ENCODE measurements at places on chromosomes 7 and 10.

GRCh38 chr10:13724484-13724883, 137.7 kb downstream of the PRPF18 start:
- no peak for DNase-seq

GRCh38 chr7:130485734-130486113, 6.2 kb upstream of the MEST start:
- no peak for DNase-seq

DNA sequence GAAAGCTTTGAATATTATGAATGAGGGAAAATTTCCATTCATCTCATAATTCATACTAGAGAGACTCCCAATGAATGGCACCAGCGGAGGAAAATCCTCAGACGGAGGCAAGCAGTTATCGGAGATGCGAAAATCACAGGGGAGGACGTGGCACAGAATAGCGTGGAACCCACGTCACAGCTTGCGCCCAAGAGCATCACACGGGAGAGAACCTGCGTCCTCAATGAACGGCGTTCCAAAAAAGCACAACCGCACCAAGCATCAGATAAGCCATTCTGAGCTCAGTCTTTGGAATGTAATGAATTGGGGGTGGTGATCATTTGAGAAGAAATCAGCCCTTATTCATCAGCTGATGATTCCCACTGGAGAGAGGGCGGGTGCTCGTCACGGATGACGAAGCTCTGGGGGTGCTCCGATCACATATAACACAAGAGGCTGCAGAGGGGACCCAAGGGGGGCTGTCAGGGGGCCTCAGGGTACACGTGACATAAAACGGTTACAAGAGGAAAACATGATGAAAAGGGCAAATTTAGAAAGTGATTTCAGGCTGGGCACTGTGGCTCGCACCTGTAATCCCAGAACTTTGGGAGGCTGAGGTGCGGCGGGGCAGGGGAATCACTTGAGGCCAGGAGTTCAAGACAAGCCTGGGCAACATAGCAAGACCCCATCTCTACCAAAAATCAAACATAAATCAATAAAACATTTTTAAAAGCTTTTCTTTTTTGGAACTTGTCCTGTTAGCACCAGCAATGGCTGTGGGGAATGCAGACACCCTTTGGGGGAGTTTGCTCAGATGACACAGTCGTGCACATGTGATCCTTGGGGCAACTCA, 33.8 kb upstream of the FIS1 start:
- DNase-seq = no peak

- DNase-seq = no peak
Measured at GRCh38 chr7:90988996-90989765, 275.1 kb upstream of the FZD1 start.

- DNase-seq = no peak
Measured at GRCh38 chr7:131027287-131027773, 293.3 kb upstream of the KLF14 start.

- no peak for DNase-seq
Measured at GRCh38 chr10:13844651-13845050, 257.9 kb downstream of the PRPF18 start.

GRCh38 chr10:19840776-19841175, 24.5 kb downstream of the PLXDC2 start:
- no peak for DNase-seq

DNA sequence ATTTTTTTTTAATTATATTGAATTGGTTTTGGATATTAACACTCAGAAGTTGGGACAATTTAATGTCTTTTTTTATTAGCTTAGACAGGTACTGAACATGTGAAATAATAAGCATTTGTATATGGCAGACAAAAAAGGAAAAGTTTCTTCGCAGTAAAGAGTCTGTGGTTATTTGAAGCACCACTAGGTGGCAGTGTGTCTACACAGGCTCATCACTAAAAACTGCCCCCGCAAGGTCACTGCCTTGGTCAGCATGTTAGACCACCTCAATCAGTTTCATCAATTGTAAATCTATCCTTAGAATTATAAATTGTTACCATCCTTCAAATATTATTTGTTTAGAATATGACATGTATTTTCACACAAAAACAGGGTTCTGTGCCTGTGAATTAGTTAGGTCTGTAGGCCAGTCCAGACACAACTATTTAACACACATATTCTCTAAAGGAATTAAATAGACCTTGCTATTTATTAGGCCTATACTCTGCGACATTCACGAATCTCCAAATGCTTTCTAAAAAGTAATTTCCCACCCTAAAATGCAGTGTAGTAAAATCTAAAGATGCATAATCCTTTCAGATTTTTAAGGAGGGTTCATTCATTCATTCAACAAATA, 17.0 kb downstream of the PNLIPRP3 start:
- DNase-seq = no peak

DNA sequence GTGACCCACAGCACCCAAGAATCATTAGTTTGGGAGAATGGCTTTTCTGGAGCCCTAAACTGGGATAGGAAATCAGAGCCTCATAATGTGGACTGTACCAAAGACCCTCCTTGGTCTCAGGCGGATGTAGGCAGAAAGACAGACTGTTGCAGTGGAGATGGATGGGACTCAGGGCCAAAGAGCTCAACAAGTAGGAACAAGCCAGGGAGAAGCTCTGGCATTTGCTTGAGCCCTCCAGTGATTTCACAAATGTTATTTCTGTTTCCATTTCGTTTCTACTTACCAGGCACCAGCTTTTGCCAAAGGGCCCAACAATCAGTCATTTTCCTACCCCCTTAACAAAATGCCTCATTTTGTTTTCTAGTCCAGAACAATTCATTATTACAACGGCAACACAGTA, 762.7 kb downstream of the KCNMA1 start:
- no peak for DNase-seq

DNA sequence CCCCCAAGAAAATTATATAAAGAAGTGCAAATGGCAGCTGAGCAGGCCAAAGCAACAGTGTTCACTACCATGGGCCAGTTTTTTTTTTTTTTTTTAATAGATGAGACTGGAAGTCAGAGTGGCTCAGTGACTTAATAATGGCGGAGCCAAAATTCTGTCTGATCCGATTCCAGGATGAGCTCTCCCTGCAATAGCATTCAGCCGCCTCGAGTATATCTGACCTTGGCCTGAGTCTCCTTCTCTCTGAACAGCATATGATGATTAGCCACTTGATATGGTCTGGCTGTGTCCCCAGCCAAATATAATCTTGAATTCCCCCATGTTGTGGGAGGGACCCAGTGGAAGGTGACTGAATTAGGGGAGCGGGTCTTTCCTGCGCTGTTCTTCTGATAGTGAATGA, 76.7 kb upstream of the PRLHR start:
- no peak for DNase-seq

GRCh38 chr10:21552638-21553037, 18.6 kb downstream of the MLLT10 start:
- DNase-seq = no peak

DNA sequence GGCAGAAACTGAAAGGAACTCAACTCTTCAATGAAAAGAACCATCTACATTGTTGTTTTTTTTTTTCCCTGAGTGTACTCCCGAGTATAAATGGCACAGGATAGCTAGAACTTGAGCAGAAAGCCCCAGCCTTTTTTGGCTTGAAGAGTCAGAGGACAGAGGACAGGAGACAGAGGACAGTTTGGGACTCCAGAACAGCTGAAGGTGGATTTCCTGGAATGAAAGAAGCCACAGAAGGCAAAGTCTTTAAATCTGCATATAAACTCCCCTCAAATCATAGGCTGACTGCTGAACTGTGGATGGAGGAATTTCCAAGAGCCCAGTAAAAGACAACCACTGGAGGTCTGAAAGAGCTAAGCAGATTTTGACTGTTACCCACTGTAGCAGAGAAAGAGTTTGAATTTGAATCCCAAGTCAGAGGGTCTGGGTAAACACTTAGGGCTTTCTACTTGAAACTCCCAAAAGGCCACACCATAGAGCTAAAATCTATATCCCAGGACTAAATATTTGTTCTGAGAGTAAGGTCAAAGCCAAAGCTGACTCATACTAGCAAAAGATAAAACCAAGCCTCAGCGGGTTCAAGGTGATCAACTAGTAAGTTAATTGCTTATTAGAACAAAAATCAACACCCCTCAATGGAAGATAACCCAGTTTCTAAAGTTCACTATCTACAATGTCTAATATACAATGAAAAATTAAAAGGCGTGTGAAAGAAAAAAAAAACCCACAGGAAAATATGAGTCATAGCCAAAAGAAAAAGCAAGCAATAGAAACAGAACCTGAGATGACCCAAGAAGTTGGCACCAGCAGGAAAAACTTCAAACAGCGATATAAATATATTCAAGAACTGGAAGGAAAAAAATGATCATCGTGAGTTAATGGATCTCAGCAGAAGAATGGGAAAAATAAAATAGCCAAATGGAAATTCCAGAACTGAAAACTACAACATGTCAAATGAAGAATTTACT, 1.8 kb upstream of the OPN1SW start:
- no peak for DNase-seq

GRCh38 chr7:1552200-1552599, 3.8 kb downstream of the TMEM184A start:
- DNase-seq = no peak

GRCh38 chr10:86186633-86187032, 180.0 kb downstream of the GRID1 start:
- no peak for DNase-seq

GRCh38 chr10:6108631-6109443, 20.0 kb downstream of the RBM17 start:
- peak; percentile 15 for DNase-seq

DNA sequence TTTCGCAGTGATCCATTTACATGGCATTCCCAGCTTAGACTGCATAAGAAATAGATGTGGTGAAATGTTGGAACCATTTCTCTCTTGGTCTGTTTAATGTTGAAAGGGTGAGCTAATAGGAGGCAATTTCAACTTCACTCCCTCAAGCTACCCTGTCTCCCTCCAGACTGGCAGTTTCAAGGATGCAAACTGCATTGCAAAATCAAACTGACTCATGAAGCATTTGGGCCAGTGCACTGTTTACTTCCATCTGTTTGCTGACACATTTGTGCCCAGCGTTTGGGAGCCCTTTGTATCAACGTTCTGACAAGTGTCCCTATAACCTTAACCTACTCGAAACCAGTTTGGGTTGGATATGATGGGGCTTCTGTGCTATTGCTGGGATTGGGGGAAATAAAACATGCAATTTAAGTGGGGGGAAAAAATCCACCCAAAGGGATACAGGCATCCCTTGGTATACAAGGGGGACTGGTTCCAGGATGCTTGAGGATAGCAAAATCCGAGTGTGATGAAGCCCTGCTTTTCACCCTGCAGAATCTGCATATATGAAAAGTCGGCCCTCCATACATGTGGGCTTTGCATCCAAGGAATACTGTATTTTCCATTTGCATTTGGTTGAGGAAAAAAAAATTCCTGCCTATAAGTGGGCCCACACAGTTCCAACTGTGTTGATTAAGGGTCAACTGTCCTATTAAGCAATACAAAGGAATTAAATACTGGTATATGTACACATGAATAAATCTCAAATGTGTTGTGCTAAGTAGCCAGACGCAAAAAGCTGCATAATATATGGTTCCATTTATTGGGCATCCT, 15.6 kb downstream of the RHEB start:
- no peak for DNase-seq

Measured in T-helper 9 cell (primary cell).